ENCODE measurements at places on chromosomes 4 and X. TPM values are rescaled to one million over a fixed set of nuclear protein-coding genes. Genes with fewer than 3 reads are reported as not detected.

AFF1 gene
- total RNA-seq = 4.6 TPM

AADAT gene
- total RNA-seq = 14.5 TPM

SMIM31 gene
- 0.10 TPM for total RNA-seq

AMBN gene
- not detected for total RNA-seq

TBX22 gene
- total RNA-seq = not detected

LRP2BP gene
- total RNA-seq = 0.27 TPM

CXCL11 gene
- total RNA-seq = not detected

NALF2 gene
- 3.6 TPM for total RNA-seq

CXCL6 gene
- total RNA-seq = not detected

ADH5 gene
- 92.4 TPM for total RNA-seq

CXorf65 gene
- total RNA-seq = not detected

CSN1S1 gene
- not detected for total RNA-seq

MAGEB6B gene
- total RNA-seq = not detected

GPR173 gene
- 1.2 TPM for total RNA-seq

UGT2A1 gene
- not detected for total RNA-seq

CHRDL1 gene
- not detected for total RNA-seq

PPP2R2C gene
- 17.6 TPM for total RNA-seq

PCDH10 gene
- total RNA-seq = not detected

DCHS2 gene
- not detected for total RNA-seq

SLC10A6 gene
- not detected for total RNA-seq

HCCS gene
- 47.4 TPM for total RNA-seq

NXF2 gene
- not detected for total RNA-seq

GLRA3 gene
- 0.09 TPM for total RNA-seq

SOWAHD gene
- not detected for total RNA-seq

FGF13 gene
- 55.3 TPM for total RNA-seq

DMD gene
- total RNA-seq = 3.9 TPM

LGI2 gene
- total RNA-seq = not detected

TCEAL7 gene
- total RNA-seq = not detected

NEUROG2 gene
- not detected for total RNA-seq

FRMPD4 gene
- 0.32 TPM for total RNA-seq

SERPINA7 gene
- not detected for total RNA-seq

STARD8 gene
- 0.72 TPM for total RNA-seq

FAM9B gene
- total RNA-seq = not detected

GLRA2 gene
- total RNA-seq = not detected

SPATA18 gene
- 4.1 TPM for total RNA-seq

S100P gene
- 210 TPM for total RNA-seq

IL13RA2 gene
- total RNA-seq = 24.5 TPM

All from NCI-H460 (cell line).